Activated CD4-positive, alpha-beta T cell treated with anti-CD3 and anti-CD28 coated beads for 36 hours (primary cell): ENCODE measurements at places on chromosomes 11 and 22.
A peak's percentile ranks its signal among the peaks of the same experiment; 100 is the strongest.

- H3K27me3 ChIP-seq: peaks cover 33% of the 10 kb centered on the region
- H3K4me1 ChIP-seq: peaks cover 7% of the 10 kb centered on the region
- no peaks in the 10 kb centered on the region for H3K36me3 ChIP-seq
- H3K4me3 ChIP-seq: peak overlapping the region; percentile 4
- DNase-seq: peak; percentile 89
These were observed 9.3 kb downstream of the INS start for GRCh38 chr11:2151500-2152257.

- no peak overlapping the region for H3K4me3 ChIP-seq
- peaks cover 44% of the 10 kb centered on the region for H3K4me1 ChIP-seq
- no peaks in the 10 kb centered on the region for H3K36me3 ChIP-seq
- peak; percentile 27 for DNase-seq
- no peak overlapping the region for H3K27ac ChIP-seq
These were observed 8.2 kb downstream of the PHF21A start for GRCh38 chr11:46112961-46113607.

DNA sequence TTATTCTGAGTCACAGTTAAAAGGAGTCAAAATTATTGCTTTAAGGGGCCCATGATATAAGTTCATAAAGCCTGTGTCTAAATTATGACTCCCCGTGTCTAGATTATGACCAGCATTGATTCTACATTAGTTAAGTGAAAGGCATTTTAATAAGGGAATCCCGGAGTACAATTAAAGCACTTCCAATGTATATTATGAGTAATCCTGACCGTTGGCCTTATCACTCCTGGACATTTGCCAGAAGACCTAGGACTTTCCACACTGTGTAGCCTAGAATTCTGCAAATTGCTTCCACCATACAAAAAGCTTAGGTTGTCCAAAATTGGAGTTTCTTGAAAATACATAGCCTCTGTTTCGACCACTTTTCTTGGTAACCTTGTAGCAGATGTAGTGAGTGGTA, 1292.6 kb downstream of the LRRC4C start:
- no peaks in the 10 kb centered on the region for H3K27me3 ChIP-seq
- DNase-seq: no peak
- H3K36me3 ChIP-seq: no peaks in the 10 kb centered on the region
- no peaks in the 10 kb centered on the region for H3K4me1 ChIP-seq
- H3K27ac ChIP-seq: no peak overlapping the region

- H3K4me1 ChIP-seq: peaks cover 8% of the 10 kb centered on the region
- peaks cover 18% of the 10 kb centered on the region for H3K27me3 ChIP-seq
- no peaks in the 10 kb centered on the region for H3K36me3 ChIP-seq
- no peak for DNase-seq
- H3K4me3 ChIP-seq: no peak overlapping the region
These were observed 122.7 kb downstream of the DBX1 start for GRCh38 chr11:20037396-20038153.

GRCh38 chr11:114924042-114924441, 245.7 kb downstream of the NXPE2 start:
- no peak overlapping the region for H3K27ac ChIP-seq
- no peaks in the 10 kb centered on the region for H3K36me3 ChIP-seq
- no peak overlapping the region for H3K4me3 ChIP-seq
- H3K27me3 ChIP-seq: peaks cover 2% of the 10 kb centered on the region
- H3K4me1 ChIP-seq: no peaks in the 10 kb centered on the region
- no peak for DNase-seq

- DNase-seq: peak; percentile 80
- peaks cover 3% of the 10 kb centered on the region for H3K36me3 ChIP-seq
- H3K27ac ChIP-seq: no peak overlapping the region
These were observed 43.6 kb upstream of the OR4B1 start for GRCh38 chr11:48172818-48173609.

GRCh38 chr22:45310977-45311531, 1.3 kb downstream of the FAM118A start:
- H3K4me1 ChIP-seq: peaks cover 57% of the 10 kb centered on the region
- H3K4me3 ChIP-seq: peak overlapping the region; percentile 80
- peak overlapping the region; percentile 80 for H3K27ac ChIP-seq
- peaks cover 18% of the 10 kb centered on the region for H3K36me3 ChIP-seq
- no peak for DNase-seq

DNA sequence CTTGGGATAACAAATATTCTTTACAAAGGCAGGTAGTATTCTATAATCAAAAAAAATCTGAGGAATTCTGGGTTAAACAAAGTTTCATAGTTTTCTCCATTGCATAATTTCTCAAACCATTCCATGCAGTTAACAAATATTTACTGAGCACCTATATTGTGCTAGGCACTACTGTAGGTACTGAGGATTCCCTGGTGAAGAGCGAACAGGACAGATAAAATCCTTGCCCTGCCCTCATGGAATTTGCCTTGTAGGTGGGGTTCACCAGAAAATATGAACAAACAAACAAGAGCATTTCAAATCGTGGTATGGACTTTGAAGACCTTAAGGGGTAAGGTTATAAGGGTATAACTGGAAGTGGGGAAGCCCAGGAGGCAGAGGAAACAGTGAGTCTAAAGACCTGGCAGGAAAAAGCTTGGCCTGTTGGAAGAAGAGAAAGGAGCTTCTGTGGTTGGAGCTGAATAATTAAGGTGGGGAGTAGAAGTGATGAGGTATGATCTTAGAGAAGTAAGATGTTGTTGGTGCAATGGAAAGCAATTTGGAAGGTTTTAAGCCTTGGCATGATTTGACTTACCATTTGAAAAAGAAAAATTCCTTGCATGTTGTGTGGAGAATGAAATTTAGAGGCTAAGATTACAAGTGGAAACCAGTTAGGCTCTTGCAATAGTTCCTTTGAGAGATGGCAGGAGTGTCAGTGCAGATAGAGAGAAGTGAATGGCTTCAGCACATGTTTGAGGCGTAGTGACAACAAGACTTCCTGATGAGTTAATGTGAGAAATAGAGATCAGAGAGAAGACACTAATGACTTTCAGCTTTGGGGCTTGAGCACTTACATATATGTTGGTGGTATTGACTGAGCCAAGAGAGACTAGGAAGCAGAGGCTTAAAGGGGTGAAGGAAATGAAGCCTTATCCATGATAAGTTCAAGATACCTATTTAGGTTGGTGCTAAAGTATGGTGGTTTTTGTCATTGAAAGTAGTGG, 55.7 kb upstream of the PICALM start:
- H3K27me3 ChIP-seq: peaks cover 2% of the 10 kb centered on the region
- DNase-seq: no peak
- peak overlapping the region; percentile 35 for H3K27ac ChIP-seq
- peaks cover 17% of the 10 kb centered on the region for H3K4me1 ChIP-seq
- no peaks in the 10 kb centered on the region for H3K36me3 ChIP-seq

- no peaks in the 10 kb centered on the region for H3K4me1 ChIP-seq
- no peak overlapping the region for H3K27ac ChIP-seq
- no peaks in the 10 kb centered on the region for H3K36me3 ChIP-seq
- no peak overlapping the region for H3K4me3 ChIP-seq
These were observed 109.7 kb upstream of the GALNT18 start for GRCh38 chr11:11731311-11732083.
